ENCODE measurements at places on chromosomes 4 and X.

DNA sequence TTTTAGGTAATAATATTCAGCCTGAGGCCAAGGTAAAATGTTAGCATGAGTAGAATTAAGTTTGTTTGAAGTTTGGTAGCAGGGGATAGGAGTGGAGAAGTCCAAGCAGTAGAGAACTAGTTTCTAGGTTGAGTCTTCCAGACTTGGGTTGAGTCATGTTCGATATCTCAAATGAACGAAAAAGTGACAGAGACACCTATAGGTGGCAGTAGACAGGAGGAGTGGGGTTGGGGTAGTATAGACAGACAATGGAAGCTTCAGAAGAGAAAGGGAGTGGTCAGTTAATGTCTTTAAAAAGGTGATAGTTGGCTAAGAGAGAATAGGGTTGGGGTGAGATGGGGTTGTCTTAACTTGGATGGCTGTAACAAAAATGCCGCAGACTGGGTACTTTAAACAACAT, 58.7 kb upstream of the EMCN start:
- no peak for DNase-seq

DNA sequence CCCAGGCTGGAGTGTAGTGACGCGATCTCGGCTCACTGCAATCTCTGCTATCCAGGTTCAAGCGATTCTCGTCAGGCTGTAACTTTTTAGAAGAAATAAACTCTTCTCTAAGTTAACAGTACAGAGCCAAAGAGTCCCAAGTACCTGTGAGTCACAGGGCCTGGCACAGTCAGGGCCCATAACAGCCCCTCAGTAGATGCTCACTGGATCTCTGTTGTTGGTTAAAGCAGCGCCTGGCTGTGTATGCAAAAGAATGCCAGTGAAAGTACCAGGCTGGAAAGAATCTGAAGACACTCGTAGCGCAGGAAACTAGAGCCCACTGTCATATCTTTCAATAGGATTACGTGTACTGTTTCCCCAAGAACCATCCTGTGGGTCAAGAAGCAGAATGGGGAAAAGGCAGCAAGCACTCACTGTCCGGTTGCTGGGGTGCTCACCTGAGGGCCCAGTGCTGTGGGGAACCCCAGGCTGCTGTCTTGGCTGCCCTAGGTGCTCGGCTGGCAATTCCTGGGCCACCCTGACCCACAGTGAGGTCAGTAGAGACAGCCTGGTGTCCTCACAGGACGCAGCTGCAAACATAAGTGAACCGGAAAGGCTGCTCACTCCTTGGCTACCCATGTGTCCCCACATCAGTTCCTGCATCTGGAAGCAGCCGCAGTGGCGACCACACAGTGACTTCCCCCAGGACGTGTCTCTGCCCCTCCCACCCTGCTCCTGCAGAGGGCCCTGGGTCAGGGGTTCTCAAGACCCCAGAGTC, 3.1 kb upstream of the SLBP start:
- no peak for DNase-seq

DNA sequence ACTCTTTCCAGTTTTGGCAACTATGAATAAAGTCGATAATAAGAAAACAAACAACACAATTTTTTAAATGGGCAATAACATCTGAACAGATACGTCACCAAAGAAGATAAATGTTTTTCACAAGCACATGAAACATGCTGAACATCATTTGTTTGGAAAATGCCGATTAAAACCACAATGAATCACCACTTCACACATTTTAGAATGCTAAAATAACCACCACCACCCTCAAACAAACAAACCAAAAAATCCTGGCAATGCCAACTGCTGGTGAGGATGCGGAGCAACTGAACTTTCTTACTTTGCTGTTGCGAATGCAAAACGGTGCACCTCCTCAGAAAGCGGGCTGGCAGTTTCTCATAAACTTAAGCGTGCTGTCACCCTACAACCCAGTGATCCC, 115.9 kb downstream of the NSUN7 start:
- DNase-seq = no peak

DNA sequence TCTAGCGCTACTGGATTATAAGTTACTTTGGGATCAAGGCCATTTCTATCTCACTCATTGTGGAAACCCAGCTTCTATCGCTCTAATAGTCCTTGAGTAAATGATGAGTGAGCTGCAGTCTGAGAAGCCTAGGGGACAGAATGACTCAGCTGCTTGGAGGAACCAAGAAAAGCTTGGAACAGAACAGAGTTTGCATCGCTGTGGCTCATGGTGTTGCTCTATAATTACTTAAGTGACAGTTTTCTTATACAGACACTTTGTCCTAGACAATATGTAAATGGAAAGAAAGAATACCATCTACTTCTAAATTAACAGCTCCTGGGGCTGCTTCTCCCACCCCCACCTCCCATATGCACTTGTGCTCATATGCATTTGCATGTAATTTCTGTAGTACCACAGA, 156.9 kb downstream of the SLIT2 start:
- DNase-seq = no peak

DNA sequence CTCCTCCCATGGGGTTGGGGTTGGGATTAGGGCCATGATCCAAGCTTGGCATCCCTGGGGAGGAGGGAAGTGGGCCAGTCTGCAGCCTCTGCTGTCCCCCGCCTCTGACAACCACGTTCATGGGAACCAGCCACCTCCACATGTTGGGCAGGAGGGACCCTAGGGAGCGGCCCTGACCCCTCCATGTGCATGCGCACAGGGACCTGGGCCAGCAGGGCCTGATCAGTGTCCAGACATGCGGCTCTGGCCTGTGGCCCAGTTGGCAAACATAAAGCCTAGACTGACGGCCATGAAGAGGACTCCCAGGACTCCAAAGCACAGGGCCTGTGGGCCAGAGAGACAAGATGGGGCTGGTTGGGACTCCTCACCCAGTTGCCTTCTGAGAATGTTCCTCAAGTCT, 11.3 kb downstream of the SLC38A5 start:
- no peak for DNase-seq
